ENCODE measurements at places on chromosomes 1 and 21.

DNA sequence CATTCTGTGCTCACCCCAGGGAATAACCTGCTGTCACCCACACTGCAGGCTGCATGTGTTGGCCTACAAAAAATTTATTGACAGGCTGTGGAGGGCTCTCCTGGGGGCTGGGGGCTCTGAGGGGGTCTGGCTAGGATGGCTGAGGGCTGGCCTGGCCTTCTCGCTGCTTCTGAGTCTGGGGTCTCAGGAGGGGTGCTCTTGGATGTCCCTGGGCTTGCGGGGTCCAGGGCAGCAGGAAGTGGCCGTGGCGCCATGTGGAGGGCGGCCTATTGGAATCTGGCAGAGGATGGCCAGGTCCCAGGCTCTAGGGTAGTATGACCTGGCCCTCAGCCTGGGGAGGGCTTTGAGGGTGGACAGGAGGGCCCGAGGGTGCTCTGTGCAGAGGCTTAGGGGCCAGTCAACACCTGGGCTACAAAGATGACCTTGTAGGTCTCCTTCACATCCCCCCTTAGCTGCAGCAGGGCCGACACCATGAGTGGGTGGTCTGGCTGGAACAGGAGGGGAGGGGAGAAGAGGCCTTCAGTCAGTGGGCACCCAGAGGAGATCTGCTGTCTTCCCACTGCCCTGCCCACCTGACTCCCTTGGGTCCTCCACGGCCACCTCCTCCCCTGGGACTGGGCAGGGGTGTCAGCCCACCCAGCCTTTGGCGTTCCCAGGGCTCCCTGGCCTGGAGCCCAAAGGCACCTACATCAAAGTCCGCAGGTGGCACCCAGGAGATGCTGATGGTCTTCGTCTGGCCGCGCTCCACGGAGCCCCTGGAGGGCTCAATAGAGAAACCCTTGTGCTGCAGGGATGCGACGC, 3.0 kb upstream of the TMEM52 start:
- DNase-seq: no peak

DNA sequence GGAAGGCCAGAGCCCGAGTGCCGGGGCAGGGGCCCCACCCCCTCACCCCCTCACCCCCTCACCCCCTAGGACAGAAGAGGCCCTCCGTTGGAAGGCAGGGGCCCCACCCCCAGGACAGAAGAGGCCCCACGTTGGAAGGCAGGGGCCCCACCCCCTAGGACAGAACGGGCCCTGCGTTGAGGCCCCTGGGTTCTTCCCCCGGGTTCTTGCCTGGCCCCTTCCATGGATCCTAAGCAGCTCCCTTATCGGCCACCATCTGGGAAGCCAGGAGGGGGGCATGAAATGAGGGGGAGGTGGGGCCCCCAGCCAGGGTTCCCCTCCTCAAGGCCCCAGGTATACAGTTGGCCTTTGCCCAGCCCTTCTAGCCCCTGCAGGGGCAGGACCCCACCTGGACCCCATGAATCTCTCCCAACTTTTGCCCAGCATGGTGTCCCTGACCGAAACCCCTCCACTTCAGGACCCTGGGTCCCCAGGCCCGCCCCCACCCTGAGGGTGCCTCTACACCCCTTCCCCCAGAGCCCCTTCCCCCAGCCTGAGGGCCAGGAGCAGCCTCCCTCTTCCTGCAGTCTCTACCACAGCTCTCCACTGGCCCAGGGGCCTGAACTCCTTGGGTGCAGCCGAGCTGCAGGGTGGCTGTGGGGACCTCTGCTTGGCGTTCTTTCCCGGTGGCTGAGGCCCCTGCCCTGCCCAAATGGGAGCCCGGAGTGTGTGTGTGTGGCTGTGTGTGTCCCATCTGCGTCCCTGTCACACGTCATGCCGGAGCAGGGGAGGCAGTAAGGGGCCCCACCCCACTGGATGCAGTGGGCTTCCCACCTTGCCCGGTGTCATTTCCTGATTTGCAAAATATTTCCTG, 4.3 kb upstream of the VWA1 start:
- DNase-seq: no peak

DNA sequence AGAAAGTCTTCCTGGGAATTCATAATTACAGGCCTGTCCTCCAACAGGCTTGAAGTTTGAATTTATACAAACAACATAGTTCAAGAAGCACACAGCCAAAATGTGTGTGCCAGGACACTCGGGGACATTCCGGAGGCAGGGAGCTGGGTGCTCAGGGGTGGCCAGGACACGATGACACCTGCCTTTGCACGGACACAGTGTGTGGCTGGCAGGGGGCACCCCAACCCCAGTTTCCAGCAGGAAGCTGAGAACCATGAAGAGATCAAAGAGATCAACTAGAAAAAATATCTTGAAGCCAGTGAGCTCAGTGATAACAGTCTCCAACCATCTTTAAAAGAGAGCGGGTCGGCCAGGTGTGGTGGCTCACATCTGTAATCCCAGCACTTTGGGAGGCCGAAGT, 32.5 kb upstream of the TRAPPC10 start:
- DNase-seq: no peak

DNA sequence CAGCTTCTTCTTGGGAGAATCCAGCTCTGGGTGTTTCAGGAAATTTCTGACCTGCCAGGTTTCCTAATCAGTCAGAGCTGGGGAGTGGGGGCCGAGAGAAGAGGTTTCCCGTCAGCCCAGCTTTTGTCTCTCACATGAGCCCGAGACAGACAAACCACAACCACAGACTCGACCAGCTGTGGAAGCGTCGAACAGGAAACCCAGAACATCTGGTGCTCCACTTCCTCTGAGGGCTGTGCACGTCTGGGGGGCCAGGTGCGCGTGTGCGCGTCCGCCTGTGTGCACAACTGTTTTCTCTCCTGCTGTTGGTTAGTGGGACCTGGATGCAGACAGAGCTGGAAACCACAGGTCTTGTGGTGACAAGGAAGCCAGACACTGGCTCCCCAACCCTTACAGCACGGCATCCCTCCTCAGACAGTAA, 113.0 kb upstream of the SLC25A33 start:
- DNase-seq: peak; percentile 66

DNA sequence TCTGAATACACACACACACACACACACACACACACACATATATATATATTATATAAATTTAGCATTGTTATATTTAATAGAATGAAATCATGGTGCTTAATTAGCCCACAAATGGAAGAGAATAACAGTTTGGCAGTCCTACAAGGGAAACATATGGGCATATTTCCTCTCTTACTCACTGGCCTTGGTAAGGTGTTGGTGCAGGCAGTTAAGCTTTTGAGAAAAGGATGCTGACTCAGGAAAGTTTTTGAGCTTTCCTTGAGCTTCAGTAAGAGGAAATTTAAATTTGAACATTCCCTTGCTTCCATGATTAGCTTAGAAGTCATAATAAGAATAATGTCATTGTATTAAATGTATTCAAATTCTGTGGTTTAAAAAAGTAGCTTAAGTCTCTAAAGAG, 37.0 kb upstream of the B3GALT5 start:
- DNase-seq: no peak

GRCh38 chr21:23452384-23453083, 2154.7 kb downstream of the MRPL39 start:
- no peak for DNase-seq

DNA sequence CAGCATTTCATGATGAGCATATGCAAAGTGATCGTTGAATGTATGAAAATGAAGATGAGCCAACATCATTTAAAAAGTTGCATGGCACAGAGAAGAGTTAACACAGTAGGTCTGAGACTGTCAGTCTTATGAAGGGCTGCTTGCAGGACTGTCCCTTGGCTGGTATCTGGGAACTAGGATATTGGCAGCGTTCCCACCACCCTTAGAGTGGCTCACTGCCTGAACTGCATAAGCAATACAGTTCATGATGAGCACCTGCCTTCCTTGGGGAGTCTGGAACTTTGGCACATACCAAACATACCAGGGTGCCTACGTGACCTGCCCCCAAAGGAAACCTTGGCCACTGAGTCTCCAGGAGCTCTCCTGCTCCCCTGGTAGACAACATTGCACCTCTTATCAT, 161.8 kb downstream of the DSCAM start:
- DNase-seq: no peak

DNA sequence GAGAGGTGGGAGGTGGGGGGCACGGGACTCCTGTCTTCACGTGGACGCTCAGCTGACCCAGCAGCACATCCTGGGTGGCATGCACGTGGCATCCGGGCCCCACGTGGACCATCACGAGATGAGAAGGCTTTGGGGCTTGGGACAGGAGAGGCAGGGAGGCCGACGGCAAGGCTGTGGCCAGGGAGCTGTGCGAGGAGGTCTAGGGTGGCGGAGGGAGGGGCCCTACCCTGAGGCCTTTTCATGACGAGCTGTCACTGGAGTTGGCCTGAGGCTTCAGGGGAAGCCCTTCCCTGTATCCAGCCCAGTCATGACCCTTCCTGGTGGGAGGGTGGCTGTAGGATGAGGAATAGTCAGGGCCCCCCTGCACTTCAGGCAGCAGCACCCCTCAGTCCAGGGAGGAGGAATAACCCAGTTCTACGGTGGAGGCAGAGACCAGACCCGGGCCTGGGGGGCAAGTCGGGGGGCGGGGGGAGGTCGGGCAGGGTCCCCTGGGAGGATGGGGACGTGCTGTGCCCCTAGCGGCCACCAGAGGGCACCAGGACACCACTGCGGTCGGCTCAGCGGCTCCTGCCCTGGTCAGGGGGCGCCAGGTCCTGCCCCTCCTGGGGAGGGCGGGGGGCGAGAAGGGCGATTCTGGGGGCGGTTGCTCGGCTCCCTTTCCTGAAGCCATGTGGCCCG, 2.0 kb upstream of the PERM1 start:
- DNase-seq: peak; percentile 49

DNA sequence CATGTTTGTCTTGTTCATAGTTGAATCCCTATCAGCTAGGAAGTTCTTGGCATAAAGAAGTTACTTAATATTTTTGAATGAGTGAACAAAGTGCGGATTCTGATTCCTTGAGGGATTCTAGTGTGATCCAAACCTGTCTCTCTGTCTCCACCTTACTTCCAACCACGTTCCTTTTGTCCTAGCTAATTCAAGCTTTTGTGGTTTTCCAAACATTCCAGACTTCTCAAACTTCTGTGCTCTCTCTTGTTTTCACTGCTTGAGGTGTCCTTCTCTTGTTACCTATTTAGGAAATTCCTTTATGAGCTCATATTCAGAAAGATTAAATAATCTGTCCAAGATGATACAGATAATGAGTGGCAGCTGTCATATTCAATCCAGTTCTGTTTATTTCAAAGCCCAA, 353.2 kb downstream of the PTBP2 start:
- no peak for DNase-seq

DNA sequence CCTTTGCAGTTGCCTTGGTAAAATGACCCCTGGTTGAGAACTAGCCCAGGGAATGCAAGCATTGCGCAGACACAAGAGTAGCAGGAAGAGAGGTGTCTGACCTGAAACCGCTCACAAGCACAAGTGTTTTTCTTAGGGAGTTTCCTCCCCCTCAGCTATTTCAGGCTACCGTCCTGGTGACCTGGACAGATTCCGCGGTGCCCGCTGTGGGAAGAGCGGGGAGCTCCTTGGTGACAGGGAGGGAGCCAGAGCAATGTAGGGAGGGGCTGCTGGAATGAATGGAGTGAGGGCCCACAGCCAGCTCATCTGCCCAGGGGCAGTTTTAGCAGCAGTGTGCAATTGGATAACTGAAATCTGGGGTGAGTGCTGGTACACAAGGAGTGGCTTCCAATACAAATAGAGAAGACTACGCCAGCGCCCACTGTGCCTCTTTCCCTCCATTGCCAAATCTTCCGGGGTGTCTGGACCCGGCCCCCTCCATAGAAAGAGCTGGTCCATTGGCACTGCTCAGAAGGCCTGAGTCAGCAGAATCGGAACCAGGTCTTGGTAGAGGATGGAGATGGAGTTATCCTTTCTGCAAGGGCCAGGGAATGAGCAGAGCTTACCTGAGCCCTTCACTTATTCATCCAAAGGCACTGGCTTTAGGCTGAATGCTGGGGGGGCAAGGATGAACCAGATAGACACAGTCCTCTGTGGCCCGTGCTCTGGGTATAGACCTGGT, 82.8 kb downstream of the TRABD2B start:
- no peak for DNase-seq

GRCh38 chr1:110505596-110505995, 13.4 kb downstream of the KCNA10 start:
- DNase-seq: no peak

GRCh38 chr1:25443030-25443699, 12.5 kb downstream of the MACO1 start:
- no peak for DNase-seq

GRCh38 chr1:47030170-47030805, 6.8 kb downstream of the CYP4X1 start:
- DNase-seq: no peak

GRCh38 chr1:94235189-94236012, 2.0 kb downstream of the ARHGAP29 start:
- DNase-seq: no peak

DNA sequence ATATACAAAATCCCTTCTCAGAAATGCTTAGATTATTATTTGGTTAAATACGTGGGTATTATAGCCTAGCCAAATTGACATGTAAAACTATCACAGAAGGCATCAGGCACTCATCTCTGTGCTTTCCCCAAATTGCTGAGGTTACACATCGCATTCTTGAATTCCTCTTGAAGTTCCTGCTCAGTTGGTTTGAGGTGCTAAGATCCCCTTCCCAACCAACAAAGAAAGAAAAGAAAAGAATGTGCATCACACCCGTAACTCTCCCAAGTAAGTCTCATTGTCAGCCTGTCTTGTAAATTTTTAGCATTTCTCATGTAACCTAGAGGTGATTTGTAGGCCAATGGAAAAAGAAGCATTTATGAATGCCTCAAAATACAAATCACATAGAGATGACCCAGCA, 539.2 kb upstream of the PRMT6 start:
- DNase-seq: no peak
